ENCODE measurements at places on chromosomes 2 and 18.

GRCh38 chr2:186399082-186399644 is 86.9 kb upstream of the ZC3H15 start:
- DNase-seq: no peak

- DNase-seq: no peak
Observed at GRCh38 chr2:8169443-8169842, 512.4 kb upstream of the ID2 start.

- no peak for DNase-seq
Observed at GRCh38 chr18:2894131-2894840, 47.5 kb downstream of the EMILIN2 start.

- DNase-seq: no peak
Observed at GRCh38 chr2:196413821-196414274, 225.7 kb upstream of the CCDC150 start.

DNA sequence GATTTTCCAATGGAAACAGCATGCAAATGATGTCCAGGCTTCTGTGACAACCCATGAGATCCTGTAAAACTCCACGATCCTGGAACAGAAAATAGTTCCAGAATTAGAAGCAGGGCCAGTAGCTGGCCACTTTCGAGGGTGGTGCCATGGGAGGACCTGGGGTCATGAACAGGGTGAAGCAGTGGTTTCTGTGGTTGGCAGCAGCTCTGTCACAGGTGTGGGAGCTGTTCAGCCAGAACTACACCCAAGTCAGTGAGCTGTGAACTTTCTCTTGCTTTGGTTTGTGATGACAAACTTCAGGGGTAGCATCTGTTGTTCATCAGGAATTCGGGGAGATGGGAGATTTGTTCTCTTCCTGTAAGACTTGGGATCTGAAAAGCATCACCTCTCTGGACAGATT is 314.4 kb upstream of the NT5C1B start:
- no peak for DNase-seq

DNA sequence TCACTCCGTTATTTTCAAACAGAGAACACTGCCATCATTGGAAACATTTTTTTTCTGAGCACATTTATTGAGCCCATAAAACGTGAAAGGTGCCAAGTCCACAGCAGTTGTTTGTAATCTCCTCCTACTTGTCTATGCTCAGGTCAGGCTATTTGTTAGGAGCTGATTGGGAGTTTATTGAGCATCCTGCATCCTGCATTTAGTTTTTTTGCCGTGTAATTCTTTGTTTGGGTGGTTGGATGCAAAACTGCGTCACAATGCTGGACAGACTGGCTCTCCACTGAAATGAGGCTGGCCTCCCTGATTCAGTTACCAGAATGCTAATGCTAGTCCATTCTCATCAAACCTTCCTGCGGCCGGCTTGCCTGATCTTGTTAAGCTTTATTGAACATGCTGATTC is 71.4 kb downstream of the RAPGEF4 start:
- DNase-seq: no peak

- DNase-seq: no peak
Observed at GRCh38 chr2:228493852-228494251, 312.4 kb upstream of the SPHKAP start.

- DNase-seq: no peak
Observed at GRCh38 chr18:79221136-79221535, 151.9 kb downstream of the ATP9B start.

DNA sequence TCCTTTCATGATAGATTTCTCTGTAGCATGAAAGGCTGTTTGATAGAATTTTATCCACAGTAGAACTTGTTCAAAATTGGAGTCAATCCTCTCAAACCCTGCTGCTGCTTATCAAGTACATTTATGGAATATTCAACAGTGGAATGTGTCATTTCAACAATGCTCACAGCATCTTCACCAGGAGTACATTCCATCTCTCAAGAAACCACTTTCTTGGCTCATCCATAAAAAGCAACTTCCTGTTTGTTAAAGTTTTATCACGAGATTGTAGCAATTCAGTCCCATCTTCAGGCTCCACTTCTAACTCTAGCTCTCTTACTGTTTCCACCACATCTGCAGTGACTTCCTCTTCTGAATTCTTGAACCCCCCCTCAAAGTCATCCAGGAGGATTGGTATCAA is 29.4 kb downstream of the PDCL3 start:
- no peak for DNase-seq

- DNase-seq: no peak
Observed at GRCh38 chr2:187709065-187709464, 154.8 kb upstream of the TFPI start.

DNA sequence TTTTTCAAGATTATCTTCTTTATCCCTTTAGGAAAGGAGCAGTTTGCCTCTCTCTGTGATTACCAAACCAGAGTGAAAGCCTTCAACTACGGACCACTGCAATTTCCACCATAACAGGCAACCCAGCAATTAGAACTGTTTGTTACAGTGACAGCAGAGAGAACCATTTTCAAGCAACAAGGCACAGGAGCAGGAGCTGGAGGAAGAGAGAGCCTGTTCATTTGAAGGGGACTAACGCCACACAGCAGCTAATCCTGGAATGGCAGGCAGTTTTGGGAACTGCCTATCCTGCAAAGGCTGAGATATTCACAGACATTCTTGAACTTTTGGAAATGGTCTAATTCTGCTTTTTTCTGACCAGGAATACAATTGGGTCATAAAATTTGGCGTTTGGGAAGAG is 1541.9 kb upstream of the PIK3C3 start:
- DNase-seq: no peak

DNA sequence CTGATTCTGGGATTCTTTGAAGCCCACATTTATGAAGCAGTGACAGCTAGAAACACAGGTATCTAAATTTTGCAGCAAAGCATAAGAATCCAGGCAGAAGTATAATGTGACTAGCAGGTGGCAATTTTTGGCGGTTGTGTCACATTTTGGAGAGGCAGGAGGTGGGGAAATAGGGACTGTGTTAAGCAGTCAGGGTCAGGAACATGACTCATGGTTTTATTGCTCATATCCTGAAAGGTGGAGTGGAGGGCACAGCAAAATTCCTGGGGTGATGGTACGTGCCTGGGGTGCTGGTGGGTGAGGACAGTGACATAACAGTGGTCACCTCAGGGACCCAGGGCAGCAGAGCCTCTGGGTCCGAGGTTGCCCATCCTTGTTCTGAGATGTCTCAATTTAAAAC is 63.5 kb upstream of the TTN start:
- DNase-seq: no peak

DNA sequence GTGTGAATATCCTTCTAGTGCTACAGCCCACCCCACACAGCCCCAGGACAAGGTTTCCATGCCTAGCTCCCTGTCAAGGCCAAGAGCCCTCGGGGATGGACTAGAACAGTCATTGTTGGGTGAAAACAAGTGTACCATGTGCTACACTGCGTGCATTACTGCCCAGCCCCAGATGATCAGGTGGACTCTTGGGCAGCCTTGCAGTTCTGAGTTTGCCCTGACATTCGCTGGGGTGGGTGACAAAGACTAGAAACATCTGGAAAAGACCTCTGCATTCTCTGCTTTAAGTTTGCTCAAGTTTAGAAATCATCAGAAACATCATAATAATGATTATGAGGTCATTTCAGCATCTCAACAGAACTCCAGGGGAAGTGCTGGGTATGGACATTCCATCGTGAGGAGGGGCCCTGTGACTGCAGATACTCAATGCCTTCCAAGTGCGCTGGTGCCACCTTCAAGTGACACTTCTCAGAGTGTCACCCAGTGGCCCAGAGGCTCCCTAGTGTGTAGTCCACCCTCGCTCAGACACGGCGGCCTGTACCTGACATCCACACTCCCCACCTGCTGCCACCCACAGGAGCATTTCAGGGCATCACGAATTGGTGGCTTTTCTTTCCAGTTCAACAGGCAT is 5.3 kb upstream of the PXDN start:
- DNase-seq: no peak

DNA sequence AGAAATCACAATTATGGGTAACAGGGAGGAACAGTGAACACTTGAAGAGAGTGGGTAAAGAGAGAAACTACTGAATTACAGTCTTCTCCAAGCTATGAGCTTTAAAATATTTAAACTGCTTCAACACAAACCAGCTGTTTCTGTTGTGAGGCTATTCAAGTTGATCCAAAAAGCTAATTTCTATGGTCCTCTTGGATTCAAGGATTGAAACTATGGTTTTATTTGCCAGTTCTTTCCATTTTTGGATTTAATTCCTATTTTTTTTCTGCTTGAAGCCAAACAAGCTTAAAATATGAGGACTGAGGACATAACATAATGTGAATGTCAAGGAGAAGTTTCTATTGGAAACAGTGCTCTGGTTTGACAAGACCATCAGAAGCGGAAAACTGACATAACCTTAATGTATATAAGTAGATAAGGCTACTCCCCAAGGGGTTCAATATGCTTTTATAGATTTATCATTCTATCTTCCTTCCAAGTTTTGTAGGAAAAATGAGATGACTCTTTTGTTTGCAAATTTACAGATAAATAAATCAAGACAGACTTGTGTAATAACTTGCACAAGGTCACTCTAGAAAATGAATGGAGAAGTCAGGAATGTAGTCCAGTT is 60.7 kb upstream of the AQP4 start:
- DNase-seq: no peak

DNA sequence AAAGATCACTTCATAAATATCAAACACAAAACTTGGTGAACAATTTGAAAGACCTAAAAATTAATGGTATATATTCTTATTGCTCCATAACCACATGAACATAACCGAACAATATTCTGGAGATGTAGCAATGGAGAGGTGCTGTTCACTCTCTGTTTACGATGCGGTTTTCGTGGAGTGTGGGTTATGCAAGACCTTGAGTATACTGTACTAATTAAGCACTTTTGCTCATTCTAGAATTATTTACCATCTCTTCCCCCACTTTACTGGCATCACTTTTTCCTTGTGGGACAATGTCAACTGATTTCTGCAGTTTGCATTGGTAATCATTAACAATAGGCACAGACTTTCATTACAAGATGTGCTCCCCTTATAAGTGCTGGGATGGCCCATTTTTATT is 97.6 kb downstream of the RAPH1 start:
- DNase-seq: no peak

- no peak for DNase-seq
Observed at GRCh38 chr2:230899287-230899686, 25.8 kb downstream of the GPR55 start.

- no peak for DNase-seq
Observed at GRCh38 chr2:177161741-177162460, 50.7 kb upstream of the HNRNPA3 start.

- no peak for DNase-seq
Observed at GRCh38 chr18:48897531-48897930, 53.2 kb downstream of the SMAD7 start.

- peak; percentile 50 for DNase-seq
Observed at GRCh38 chr2:238784671-238785527, 63.0 kb upstream of the TWIST2 start.

DNA sequence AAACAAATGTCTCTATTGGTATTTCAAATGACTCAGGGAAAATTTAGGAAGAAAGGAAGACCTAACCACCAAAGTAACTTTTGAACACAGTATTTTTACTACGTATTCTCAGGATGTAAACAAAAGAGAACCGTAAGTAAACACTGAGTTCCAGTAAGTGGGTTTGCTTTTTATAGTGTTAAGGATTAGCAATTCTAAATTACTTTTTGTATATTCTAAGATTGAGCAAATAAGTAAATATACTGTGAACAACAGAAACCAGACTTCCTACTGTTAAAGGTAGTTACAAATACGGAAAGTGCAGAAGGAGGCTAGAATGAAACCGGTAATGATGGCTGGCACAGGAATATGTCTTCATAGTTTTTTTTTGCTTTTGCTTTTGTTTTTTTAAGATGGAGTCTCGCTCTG is 31.5 kb downstream of the SESTD1 start:
- no peak for DNase-seq

DNA sequence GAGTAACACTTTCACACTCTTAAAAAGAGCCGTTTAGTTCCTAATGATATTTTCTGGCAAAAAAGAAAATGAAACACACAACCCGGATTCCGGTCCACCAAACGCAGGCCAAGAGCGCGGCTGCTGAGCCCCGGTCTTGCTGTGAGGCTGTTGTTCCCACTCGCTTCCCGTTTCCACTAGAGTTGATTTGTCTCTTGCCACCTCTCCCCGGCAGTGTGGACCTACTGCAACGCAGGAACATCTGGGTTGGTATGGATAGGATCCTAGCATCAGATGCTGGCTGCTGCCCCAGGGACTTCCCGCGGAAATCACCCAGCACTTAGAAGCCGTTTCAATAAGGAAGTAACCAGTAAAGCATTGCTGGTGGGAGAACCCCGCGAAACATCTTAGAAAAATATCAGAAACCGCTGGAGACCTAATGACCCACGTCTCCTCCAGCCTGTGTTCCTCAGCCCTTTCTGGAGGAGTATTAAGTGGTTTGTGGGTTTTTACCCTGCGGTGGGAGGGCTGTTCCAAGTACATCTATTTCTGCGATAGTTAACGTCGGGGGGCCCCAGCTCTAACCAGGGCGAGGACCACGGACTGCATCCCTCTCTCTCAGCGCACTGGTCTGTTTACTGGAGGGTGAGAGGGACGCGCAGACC is 939 bp downstream of the DOCK10 start:
- DNase-seq: peak; percentile 41

- no peak for DNase-seq
Observed at GRCh38 chr18:8397034-8397433, 212.2 kb upstream of the RAB12 start.

- no peak for DNase-seq
Observed at GRCh38 chr2:168196764-168197180, 50.6 kb downstream of the STK39 start.

DNA sequence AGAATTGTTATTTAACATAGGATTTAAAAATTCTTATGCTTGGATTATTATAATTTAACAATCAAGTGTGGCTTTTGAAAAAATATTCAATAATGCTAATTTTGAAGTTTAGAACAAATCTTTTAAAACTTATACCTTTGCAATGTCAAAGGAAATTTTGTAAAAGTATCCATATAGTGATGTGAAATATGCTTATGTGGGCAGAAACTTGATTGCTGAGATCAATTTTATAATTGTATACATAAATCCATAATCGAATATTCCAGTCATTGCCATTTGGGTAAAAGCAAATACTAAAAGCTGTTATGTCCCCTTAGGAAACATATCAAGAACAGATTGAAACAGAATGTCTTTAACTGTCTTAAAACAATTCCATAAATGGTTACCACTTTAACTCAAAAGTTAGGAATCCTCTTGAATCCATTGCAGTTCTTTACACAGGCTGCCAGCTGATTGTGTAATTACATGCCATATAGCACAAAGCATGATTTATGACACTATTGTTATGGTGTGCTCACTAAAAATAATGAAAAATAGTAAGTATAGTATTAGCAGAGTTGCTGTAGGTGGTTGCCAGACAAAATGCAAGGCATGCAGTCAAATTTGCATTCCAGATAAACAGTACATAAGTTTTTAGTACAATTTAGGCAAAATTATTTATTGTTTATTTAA is 24.2 kb downstream of the PLCL1 start:
- no peak for DNase-seq
